ENCODE measurements at places on chromosomes 11 and 22.

- peak; percentile 69 for DNase-seq
Observed at GRCh38 chr11:118907051-118908042, 18.4 kb downstream of the BCL9L start.

GRCh38 chr11:90133560-90134477, 644 bp upstream of the NAALAD2 start:
- no peak for DNase-seq

DNA sequence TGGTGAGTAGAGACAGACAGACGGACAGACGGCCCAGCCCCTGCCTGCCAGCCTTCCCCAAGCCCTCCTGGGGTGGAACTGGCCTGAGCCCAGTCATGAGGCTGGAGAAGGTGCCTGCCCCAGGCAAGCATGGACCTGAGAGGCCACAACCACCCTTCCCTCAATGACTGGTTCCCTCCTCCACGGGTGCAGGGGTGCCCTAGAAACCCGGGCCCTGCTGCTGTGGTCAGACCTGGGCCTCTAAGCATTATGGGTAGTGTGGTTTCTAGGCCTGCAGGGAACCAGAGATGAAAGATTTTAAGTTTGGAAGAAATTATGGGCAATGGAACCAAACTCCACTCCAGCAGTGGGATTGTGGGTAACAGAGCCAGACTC, 13.5 kb downstream of the RHBDD3 start:
- DNase-seq: no peak

DNA sequence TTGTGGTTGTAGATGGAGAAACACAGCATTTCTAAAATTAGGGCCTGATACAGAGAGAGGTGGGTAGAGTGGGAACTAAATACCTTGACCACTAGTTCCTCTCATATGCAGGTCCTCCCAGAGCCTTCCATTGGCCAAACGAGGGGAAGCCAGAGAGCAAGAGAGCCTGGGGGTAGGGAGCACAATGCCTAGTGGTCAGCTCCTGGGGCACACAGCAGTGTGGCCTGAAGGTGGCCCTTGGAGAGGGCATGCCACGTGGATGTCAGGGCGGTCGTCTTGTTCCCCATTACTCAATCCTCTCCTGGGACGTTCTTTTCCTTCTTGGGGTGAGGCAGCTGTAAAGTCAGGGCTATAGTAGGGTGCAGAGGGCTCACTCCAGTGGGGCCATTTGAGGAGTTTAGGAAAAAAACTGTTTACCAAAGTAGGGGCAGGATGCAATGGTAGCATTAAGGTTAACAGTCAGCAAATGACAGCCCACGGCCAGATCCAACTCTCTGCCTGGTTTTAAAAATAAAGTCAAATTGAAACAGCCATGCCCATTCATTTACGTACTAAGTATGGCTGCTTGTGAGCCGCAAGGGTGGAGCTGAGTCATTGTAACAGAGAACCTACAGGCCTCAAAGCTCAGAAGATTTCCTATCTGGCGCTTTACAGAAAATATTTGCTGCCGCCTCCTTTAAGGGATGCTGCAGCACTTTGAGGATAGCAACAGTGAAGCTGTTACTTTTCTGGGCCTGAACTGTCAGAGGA, 7.6 kb downstream of the MYO18B start:
- DNase-seq: no peak

DNA sequence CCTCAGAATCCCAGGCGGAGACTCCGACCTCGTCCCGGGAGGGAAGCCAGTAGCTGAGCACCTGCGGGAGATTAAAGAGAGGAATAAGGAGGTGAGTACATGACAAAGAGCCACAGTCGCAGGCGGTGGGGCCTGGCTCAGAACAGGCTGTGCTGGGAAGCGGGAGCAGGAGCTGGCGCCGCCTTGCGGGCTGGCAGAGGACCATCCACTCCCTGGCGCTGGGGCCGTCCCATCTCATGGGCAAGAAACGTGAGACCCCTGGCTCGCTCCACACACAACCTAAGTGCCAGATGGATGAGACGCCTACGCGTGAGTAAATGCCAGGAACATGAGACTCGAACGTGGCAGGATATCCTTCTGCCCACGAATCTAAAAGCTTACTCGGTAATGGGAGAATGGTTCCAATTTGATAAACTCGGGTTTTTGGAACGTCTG, 6.3 kb downstream of the CEND1 start:
- no peak for DNase-seq

GRCh38 chr11:10777806-10778205, 26.8 kb downstream of the CTR9 start:
- no peak for DNase-seq

DNA sequence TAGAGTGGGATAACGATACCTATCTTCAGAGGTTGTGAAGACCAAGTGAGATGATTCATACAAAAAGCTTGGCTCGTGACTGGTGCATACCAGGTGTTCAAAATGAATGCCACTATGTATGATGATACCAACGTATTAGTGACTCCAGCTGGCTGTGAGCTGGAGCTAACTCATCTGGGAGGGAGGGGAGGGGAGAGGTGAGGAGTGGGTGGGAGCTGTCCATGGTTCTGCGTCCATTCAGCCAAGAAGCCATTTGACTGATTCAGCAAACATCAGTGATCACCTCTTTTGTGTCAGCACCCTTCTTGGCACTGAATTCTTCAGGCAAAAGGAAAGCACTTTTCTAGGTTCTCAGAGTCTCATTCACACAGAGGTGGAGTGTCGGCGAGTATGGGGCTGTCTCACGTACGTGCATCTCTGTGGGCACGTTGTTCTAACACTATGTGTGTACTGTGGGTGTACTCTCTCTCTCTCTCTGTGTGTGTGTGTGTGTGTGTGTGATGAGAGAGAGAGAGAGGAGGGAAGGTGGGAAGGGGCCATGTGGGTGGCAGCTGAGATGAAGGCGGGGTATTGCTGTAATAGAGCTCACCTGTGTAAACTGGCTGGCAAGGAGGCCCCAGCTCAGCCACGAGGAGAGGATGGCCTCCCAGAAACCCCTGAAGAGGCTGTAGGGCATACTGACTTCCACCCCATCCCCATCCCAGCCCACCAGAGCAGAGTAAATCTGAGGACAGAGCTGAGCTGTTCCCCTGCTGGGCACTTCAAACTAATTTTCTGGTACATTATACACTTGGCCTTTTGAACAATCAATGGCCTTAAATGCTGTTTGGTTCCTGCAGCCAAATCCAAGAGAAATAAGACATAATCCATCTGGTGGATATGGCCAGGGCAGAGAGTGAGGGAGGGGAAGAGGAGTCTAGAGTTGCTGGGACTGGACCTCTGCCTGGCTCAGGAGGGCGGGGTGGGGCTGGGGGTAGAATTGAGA, 96.1 kb upstream of the THY1 start:
- no peak for DNase-seq

- no peak for DNase-seq
Observed at GRCh38 chr11:93248602-93249001, 50.8 kb upstream of the SLC36A4 start.

GRCh38 chr11:132177106-132177505, 806.7 kb downstream of the NTM start:
- no peak for DNase-seq

DNA sequence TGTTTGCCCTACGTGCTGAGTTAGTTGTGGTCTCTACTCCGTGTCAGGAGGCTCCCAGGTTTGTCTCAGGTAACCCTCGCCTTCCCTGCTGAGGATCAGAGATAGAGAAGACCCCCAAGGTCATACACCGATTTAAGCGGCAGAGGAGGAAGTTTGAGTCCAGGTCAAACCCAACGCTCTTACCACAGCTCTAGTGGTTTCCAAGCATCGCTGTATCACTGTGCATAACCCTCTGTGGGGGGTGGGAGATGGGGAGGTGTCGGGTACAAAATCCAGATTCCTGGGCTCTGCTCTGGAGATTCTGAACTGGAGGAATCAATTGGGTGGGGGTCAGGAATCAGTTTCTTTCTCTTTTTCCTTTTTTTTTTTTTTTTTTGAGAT, 627 bp downstream of the DNAJC4 start:
- no peak for DNase-seq

- no peak for DNase-seq
Observed at GRCh38 chr22:39724390-39724789, 153.8 kb downstream of the CACNA1I start.

GRCh38 chr22:39941601-39942000, 18.6 kb upstream of the TMA7B start:
- DNase-seq: no peak

GRCh38 chr11:106398502-106399075, 321.1 kb downstream of the AASDHPPT start:
- DNase-seq: no peak

DNA sequence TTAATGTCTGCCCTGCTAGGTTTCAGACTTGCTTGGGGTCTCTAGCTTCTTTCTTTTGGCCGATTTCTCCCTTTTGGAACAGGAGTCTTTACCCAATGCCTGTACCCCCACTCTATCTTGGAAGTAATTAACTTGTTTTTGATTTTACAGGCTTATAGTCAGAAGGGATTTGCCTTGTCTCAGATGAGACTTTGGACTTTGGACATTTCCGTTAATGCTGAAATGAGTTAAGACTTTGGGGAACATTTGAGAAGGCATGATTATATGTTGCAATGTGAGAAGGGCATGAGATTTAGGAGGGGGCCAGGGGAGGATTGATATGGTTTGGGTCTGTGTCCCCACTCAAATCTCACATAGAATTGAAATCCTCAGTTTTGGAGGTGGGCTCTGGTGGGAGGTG, 5.1 kb downstream of the KDM4F start:
- DNase-seq: no peak

GRCh38 chr22:32034275-32034674, 8.8 kb upstream of the SLC5A1 start:
- no peak for DNase-seq

- no peak for DNase-seq
Observed at GRCh38 chr11:126409620-126409985, 54.1 kb downstream of the ST3GAL4 start.

- no peak for DNase-seq
Observed at GRCh38 chr22:17862646-17863181, 88.4 kb upstream of the BID start.

GRCh38 chr22:28205926-28206325, 286.9 kb upstream of the PITPNB start:
- DNase-seq: no peak

DNA sequence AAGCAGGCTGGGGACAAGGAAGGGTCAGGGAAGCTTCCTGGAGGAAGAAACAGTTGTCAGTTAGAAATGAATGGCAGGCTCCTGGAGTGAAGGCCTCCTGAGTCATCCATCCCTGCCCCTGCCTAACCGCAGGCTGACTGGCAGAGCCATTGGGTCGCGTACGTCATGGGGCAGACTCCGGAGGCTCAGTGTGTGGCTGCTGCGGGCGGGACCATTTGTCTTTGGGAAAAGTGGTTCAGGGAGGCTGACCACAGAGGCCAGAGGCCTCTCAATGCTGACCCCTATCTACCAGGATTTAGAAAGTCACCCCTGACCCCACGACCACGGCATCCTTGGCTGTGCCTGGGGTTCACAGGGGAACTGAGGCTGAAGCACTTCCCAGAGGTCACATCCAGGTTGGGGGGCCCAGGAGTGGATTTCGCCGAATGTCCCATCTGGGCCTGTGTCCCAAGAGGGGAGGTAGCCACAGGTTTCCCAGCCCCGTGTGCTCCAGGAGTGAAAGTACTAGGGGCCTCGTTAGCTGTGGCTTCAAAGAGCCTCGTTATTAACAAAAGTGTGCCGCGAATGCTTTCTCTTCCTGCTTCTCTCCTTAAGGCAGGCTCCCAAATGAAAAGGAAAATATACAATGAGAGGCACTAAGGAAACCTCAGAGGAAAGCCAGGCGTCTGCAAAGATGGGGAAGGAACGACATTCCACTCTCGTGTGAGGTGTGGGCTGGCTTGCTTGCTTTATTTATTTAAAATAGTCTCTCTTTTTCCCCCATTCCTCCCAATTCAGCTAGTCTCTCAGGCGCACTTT, 58.9 kb downstream of the FLRT1 start:
- no peak for DNase-seq

DNA sequence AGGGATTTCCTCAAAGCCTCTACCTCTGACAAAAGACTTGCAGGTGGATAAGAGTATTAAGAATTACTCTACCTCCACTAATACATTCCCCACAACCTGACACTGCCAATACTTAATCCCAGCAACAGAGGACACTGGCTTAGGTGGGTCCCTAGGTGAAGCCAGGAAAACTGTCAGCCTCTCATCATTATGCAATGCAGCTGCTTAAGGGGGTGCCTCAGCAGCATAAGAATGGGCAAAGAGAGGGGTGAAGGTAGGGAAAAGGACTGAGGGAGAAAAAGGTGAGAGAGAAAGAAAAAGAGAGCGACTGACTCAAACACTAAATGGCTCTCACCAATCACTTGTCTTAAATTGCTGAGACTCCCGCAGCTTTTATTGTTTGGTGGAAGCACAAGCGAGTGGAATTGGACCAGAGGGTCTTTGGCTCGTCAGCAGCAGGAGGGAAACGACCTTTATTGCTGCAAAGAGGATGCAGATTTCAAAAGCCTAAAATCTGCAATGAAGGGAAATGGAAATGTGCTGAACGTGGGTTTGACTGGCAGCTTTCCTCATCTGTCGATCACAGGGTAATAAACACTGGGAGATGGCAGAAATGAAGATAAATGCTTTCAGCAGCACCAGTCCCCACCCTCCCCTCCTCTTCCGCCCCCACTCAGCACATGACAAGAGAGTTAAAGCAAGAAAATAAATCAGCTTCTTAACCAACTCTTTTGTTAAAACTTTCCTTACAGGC, 64.9 kb upstream of the CHRM4 start:
- DNase-seq: no peak
